ENCODE measurements at places on chromosomes 7 and 10.

DNA sequence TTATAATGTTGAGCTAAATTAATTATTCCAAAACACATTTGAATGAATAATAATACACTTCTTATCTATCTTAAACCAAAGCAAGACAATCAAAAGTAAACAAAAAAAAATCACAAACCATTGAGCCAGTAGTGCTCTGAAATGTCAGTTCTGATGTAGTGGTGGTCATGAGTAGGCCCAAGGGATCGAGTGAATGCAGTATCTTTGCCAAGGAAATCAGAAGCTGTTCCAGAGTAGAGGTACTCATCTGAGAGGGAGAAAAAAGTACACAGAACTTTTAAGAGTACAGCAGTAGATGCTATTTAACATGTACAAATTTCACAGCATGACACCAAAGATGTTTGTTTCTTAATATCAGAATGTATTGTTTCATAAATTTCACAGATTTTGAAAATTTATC is 121.5 kb downstream of the SEMA3D start:
- peak; percentile 4 for DNase-seq

- DNase-seq, result no peak
These were observed 6.4 kb downstream of the AGMO start for GRCh38 chr7:15555381-15555859.

- DNase-seq, result no peak
These were observed 122.8 kb upstream of the PDLIM1 start for GRCh38 chr10:95413588-95413987.

DNA sequence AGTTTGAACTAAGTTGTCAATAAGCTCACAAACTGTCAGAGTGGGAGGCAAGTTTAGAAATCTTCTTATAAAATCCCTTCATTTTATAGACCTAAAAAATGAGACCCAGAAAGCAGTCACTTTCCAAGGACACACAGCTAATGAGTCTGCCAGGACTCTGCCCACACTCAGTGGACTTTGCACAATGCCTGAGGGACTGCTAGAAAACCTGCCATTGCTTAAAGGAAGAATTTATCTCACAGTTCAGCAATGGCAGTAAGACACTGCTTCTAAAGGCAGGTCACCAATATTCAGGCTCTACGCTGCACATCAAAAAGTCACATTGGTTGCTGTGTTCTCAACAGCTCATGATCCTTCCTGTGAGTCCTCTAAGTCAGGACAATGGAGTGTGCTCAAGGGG is 698.1 kb downstream of the GRID1 start:
- DNase-seq, result no peak

- DNase-seq, result no peak
These were observed 9.3 kb downstream of the CROT start for GRCh38 chr7:87354749-87355148.

- peak; percentile 83 for DNase-seq
These were observed 141.4 kb downstream of the GRID1 start for GRCh38 chr10:86225103-86225782.

DNA sequence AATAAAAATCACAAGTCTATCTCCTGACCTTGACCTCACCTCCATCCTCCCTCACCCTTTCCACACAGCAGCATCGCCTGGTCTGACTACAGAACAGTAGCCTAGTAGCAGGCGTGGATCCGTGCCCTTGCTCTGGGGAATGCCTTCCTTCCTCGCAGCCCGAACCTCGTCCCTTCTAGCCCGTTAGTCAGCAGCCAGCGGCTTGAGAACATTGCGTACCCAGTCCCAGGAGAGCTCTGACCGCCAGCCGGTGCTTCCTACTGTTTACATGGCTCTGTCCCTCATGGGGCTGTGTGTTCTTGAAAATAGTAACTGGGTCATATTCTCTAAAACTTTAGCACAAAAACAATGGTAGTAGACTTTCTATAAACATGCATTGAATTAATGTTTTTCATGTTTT is 682.7 kb upstream of the IGFBP3 start:
- DNase-seq, result peak; percentile 82

- peak; percentile 68 for DNase-seq
These were observed 91.2 kb upstream of the MPP7 start for GRCh38 chr10:28393956-28394568.

GRCh38 chr10:50582766-50583762 is 40.7 kb downstream of the SGMS1 start:
- peak; percentile 8 for DNase-seq

DNA sequence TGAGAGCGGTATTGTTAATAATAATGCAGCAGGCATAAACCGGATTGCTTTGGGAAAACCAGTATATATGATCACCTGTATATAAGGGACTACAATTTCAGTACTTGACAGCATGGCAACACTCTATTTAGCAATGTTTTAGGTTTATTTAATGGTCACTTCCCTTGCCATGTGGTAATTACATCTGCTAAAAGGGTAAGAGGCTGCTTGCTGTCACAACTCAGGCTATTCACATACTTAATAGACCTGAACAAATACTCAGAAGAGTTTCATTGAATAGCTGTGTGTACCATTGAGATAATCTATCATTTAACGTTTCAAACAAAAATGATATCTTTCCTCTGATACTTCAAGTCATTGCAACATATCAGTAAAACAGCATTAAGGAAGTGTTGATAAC is 90.1 kb downstream of the PCDH15 start:
- no peak for DNase-seq

- DNase-seq, result no peak
These were observed 10.5 kb downstream of the CALY start for GRCh38 chr10:133326223-133326551.

All from AG08395 (cell line).